Activated T-helper 2 cell treated with anti-CD3 and anti-CD28 coated beads, Interferon-gamma antibody, Interleukin-2, Interleukin-4, amounts not matched to agents 10 μg/mL and 5 μg/mL and 100 μg/mL, durations not matched to agents 14 hours and 24 hours and 36 hours (primary cell): ENCODE measurements at places on chromosomes 7 and 10. TPM values are rescaled to one million over a fixed set of nuclear protein-coding genes. Genes with fewer than 3 reads are reported as not detected.

DNA sequence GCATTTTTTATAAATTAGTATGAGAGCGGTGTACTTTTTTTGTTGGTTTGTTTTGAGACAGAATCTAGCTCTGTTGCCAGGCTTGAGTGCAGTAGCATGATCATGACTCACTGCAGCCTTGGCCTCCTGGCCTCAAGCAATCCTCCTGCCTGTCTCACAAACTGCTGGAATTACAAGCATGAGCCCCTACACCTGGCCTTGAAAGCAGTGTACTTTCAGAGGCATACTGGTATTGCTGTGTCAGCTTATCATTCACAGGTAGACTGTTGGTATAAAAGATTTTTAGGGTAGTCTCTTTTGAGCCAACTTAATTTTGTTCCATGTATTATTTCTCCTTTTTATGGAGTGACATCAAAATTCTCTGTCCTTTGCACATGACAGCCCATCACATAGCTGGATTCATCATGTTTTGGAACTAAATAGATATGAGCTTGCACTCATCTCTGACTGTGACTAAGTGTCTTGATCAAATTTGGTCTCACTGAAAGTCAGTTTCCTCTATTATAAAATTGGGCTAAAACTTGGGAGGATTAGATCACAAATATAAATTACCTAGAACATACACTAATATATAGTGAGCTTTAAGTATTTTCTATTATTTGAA, 12.4 kb downstream of the GNAT3 start:
- no peak for DNase-seq

DNA sequence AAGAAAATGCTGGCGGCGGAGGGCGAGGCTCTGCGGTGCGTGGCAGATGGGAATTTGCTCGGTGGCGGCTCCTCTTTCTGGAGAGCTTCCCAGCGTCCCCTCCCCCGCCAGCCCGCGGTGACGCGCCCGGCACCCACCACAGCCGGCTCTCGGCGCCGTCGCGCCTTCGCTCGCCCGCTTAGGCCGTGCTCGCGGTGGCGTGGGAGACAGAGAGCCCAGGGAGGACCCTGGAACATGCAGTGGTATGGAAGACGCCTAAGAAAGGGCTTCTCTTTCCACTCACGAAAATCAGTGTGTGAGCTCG, 576 bp upstream of the CSGALNACT2 start:
- no peak for DNase-seq

DNA sequence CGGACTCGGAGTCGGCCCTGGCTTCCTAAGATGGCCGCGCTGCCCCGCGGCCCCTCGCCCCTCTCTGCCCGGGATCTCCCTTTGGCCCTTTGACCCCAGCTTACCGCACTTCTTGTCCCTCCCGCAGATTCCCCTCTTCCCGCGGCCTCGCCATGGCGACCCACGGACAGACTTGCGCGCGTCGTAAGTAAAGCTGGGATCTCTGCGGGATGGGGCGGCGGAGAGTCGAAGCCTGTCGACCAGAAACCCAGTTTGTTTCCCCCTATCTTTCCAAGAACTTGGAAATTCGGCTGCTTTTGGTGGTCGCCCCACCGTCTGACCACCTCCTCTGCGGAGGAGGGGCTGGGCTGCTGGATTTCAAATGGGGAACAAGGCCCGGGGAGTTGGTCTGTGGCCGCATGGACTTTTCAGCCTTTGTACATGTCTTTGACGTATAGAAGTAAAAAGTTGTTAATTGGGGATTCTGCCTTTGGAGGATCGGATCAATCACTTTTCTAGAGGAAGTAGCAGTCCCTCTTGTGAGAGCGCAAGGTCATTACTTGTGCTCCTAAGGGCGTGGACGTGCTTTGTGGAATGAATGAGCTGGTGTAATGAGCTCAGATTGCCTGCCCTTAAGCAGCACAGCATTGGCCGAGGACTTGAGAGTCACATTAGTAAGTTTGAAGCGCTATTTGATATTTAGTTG, 553 bp downstream of the VDAC2 start:
- DNase-seq = peak; percentile 24

DNA sequence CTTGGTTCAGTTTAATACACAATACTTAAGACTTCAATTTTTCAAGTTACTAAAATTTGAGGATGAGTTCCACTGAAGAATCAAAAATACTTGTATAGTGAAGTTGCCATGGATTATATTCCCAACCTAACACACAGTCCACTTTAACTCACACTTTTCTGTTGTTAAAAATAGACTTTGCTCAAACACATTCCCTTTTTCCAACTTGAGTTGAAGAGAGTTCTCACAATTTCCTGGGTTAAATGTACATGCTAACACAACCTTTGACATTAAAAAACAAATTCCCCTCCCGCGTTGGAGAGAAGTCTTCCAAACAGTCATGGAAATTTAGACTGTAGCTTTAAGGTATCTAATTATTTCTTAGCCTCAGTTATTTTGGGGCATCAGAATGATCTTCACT, 27.1 kb downstream of the SKIDA1 start:
- DNase-seq = no peak

DNA sequence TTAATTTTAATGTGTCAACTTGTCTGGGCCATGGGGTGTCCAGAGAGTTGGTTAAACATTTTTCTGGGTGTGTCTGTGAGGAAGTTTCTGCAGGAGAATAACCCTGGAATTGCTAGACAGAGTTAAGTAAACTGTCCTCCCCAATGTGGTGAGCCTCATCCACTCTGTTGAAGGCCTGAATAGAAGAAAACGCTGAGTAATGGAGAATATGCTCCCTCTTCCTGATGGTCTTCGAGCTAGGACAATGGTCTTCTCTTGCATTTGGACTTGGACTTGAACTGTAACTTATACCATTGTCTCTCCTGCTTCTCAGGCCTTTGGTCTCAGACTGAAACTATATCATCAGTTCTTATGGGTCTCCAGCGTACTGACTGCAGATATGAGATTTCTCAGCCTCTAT, 296.0 kb upstream of the IMMP2L start:
- no peak for DNase-seq

DNA sequence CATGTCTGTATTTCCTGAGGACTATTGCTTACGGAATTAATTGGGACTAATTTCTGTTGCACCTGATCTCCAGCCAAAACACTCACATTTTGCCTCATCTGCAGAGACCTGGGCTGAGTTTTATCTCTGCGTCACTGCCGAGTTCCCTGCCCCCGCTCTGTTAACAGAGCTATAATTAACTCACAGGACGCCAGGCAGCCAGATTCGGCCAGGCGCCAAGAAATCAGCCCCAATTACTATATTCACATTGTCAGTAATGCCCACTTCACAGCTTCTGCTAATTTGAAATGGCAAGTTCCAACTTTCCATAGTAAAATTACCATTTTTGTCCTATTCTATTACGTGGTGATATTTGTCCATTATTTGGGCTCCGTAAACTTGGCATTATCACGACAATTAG, 130.5 kb downstream of the CUX1 start:
- no peak for DNase-seq

DNA sequence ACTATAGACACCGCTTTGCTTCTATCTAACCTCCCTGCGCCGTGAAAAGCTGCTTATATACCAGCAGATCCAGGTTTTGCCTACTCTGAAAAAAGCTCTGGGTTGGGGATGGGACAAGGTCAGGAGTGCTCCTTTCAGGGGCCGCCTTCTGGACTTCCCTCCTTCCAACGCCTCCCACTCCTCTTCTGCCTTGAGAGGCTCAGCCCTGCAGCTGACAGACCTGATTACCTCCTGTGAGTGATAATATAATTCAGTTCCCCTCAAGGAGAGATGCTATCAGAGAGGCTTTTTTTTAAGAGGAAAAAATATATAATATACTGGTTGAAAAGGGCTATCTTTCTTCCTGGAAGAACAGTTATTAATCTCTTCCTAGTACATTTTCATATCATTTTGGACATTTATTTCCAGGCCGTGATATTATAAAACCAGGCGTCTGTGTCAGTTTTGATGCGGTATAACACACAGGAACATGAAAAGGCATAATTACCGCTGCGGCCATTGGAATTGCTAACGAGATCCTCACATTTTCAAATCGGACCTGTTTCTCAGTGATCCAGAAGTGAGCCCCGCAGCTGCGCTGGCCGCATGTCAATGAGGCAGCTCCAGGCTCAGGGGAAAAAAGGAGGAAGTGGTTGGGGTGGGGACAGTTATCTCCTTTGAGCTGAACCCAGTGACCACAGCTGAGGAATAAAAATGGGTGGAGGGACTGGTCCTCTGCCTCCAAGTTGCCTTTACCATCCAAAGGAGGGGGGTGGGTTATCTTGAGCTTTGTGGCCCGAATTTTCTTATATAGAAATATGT, 457.1 kb downstream of the TYW1 start:
- DNase-seq = no peak

Gene C10orf67
- not detected in 2 replicates for total RNA-seq

Gene HGF
- total RNA-seq = not detected in 2 replicates
